Fibroblast of skin of abdomen (primary cell): ENCODE measurements at places on chromosomes 5 and 9.

- DNase-seq = no peak
Measured at GRCh38 chr5:117829646-117830045, 1158.7 kb downstream of the DTWD2 start.

DNA sequence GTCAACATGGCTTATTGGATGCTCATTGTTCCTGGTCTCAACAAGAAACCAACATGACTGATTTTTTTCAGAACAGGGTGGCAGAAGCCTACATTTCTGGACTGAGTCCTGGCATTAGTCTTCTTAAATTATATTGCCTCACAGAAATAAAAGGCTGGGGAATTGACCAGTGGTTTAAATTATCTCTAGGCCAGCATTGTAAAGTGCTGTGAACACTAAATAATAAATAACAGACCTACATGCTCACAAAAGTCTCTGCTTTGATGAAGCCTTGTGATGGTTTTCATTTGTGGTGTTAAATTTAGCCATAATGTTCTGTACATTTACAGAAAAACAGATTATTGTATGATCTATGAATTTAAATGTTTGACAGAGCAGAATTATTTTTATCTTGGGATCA is 44.7 kb upstream of the CD180 start:
- DNase-seq = no peak

GRCh38 chr9:110129425-110129824 is 78.5 kb downstream of the C9orf152 start:
- no peak for DNase-seq

DNA sequence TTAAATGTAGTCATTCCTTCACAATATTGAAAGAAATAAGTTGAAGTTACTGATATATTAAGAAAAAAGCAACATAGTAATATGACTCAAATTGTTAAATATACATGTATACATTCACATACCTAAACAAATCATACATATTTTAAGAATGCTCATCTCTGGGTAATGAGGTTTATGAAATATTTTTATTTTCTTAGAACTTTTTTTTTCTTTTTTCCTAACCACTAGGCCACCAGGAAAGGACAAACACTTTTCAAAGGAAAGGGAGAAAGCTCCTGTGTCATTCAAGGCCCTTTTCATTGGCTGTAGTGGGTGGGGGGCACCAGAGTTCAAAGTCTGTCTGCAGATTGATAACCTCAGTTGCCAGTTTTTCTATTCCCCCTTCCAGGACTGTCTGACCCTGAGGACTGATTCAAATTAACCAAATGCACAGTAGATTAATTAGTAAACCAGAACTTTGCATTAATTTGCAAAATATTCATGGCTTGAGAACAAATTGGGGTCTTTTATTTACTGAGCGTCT is 72.9 kb upstream of the NIPAL4 start:
- DNase-seq = no peak

- no peak for DNase-seq
Measured at GRCh38 chr5:113632996-113633395, 119.5 kb downstream of the YTHDC2 start.

DNA sequence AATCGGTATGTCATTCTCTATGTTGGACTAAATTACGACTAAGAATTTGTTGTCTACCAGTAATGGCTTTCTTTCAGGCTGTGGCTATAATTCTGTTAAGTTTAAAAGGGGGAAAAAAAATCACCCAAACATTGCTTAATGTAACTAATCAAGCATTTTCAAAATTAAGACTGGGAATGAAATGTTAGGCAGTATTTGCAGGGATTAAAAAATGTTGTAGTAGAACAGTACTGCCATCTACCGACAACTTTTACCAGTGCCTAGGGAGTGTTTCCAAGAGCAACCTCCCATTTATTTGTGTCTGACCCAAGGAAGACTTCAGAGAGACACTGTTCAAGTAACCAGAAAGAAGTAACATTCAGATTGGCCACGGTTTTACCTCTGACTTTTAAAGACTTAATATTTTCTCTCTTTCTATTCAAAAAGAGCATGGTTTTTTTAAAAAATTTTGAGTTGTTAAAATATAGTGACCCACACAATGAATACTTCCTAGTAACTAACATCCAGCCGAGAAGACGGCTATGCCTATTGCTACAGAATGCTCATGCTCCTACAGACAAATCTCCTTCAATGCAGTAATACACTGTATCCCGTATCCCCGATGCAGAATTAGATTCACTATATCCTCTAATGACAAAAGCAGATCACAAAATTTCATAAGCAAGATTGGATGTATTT is 92.4 kb downstream of the ARL15 start:
- DNase-seq = peak; percentile 76

DNA sequence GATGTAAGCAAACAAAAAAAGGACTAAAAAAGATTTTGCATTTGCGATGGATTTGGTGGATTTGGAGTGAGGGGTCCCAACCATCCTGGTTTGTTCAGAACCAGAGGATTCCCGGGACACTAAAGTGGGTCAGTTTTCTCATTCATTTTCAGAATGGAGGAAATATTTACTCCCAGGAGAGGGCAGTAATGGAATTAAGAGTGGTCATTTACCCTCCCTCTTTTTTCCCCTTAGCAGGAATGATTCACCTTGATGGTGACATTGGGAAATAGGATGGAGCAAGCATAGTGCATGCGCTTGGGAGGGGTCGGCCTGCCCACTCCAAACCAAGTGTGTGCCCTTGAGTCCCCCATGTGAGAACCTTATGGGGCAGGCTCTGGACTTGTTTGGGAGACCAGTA is 164.2 kb upstream of the PUM3 start:
- DNase-seq = no peak

- peak; percentile 14 for DNase-seq
Measured at GRCh38 chr5:121174351-121174750, 677.3 kb upstream of the FTMT start.

DNA sequence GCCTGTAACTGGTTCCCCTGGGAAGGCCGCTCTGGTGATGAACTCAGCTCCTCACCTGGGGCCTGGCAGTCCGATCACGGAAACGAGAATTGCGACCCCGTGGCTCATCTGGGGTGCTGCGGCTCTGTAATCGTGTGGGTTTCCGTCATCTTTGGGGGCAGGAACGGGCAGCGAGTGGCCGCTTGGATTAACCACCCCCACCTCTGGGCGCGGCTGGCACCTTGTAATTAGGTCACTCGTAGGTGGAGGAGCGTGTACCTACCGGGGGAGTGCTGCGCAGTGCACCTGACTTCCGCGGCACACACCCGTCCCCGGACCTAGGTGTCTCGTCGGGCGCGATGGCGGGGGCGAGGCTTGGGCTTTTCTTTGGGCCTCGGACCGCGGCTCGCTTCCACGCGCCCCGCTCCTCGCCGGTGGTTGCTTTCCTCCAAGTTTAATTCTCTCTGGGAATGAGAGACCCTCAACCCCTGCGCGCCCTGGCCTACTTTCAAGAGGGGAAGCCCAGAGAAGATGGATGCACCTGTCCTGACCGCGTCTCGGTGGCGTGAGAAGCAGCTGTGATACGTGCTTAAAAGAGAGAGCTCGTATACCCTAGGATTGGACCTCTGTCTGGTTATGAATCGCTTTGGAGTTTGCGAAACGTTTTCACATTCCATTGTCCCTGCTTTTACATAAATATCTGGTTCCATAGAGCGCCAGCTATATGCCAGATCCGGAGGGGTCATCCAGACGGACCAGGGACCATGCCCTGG is 744 bp upstream of the PPP2CA start:
- no peak for DNase-seq

DNA sequence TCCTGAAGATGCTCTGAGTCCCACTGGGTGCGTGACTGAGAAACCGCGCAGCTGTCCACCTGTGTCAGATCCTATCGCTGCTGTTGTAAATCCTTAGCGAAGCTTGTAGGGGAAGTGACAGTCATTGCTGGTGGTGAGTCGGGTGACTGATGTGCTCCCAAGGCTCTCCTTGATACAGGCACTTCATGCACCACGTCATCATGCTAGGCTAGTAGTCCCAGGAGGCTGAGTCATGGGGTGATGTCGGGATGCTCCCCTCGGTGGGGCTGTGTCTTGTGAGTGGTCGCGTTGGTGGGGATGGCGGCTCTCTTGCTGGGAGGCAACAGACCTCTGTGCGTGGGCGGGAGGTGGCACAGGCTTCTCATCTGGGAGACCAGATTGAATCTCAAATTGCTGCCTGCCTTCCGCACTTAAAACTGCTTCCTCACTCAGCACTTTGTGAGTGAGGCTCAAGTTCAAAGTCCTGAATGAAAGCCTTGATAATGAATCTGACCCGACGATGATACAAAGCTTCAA is 84.7 kb downstream of the CSNK1A1 start:
- peak; percentile 83 for DNase-seq

GRCh38 chr5:14211818-14212803 is 69.0 kb downstream of the TRIO start:
- no peak for DNase-seq

DNA sequence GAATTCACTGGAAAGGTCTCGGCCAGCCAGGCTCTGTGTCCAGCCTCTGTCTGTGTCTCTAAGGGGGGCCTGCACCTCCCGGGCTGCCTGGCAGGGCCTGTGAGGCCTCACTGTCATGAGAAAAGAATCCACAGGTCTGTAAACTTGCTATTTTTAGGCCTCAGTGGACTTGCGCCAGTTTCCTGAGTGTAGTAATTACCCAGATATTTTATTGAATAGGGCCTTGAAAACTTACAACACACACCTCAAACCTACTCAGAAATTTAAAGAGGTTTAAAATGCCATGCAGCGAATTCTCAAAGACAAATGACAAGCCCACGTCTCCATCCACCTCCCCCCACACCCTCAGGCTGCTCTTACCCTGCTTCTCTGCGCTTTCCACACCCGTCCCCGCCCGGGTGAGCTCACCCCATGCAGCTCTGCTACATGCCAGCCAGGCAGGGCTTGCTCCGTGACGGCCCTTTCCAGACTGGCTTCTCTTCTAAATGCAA is 8.8 kb upstream of the TENT4A start:
- peak; percentile 87 for DNase-seq

DNA sequence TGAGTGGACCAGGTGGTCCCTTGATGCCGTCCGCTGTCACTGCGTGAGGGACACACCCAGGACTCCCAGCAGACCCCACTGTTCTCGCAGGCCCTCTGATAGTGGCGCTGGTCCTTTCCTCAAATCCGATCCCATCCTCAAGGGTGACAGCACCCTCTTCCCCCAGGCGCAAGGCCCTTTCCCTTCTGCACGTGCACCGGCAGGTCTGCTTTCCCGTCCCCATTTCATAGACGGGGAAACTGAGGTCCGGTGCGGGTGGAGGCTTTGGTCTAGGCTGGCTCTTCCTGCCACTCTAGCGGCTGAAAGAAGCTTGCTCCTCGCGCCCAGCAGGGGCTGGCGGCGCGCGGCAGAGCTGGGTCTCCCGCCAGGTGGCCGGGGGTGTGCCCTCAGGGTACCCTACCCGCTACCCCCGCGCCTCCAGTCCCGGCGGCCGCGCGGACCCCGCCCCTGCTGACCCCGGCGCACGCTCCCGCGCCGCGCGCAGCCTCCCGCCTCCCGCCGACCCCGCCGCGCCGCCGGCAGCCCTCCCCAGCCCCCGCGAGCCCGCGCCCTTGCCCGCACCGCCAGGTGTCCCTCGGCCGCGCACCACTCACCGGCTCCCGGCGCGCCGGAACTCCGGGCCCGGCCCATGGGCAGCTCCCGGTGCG is 453 bp downstream of the RASGEF1C start:
- DNase-seq = no peak

DNA sequence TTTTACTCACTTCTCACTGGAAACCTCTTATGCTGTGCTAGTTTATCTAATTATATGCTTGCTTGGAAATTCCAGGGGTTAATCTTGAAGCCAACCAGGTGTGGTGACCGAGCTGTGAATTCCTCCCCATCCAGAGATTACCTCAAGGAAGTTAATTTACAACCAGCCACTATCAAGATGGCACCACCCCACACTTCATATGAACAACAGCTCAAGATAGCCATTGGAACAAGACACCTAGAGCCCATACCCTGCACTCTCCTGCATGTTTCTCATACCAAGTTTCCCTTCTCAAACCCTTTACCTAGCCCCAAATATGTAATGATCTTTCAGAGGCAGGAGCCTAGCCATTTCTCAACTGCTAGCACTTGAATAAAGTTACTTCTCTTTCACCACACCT is 2156.9 kb upstream of the C9orf72 start:
- DNase-seq = no peak

DNA sequence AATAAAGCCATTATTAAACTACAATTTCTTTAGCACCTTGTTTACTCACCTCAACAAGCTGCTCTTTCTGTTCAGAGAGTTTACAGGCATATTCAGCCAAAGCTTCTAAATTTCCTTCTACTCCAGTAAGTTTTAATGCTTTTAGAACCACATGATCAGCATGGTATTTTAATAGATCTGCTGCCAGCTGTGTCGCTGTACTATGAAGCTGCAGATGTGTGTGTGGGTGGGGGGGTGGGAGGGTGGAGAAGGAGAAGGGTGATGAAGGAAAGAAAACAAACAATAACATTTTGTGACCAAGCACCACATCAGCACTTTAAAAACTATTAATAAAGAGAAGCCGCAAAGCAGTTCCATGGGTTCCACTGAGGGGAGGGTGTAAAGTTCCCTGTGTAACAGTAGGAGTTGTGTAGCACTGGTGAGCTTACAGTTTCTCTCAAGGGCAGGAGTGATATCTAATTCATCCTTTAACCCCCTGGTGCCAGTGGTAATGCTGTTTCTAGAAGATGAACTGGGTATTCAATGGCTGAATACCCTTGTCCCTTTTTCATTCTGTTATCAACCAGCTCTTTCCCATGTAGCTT is 38.5 kb downstream of the ABITRAM start:
- no peak for DNase-seq

GRCh38 chr5:172482156-172483020 is 28.1 kb upstream of the SH3PXD2B start:
- DNase-seq = no peak

- no peak for DNase-seq
Measured at GRCh38 chr5:42277293-42277692, 145.9 kb upstream of the GHR start.

DNA sequence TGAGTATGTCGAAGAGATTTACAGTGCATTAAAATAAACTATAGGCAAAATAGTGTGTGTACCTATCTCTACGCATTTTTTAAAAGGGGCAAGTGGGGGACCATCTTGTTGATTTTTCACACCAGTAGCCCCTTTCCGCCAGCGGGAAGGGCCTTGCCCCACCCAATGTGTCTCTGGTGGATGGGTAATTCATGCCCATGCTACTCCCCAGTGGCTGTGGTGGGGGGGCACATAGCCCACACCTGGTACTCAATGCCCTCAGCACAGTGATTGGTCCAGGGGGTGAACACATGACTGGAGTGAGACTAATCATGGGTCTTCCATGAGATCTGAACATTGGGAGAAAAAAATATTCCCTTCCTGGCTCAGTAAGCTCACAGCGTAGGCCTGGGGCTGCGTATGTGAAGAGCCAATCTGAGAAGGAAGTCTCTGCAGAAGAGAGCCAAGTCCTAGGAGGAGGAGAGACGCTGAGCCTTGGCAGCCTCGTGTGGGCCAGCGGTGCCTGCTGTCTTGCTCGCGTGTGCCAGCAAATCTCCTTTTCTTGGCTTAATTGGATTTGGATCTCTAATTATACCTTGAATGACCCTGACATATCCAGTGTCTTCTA is 103.4 kb downstream of the ADAMTS2 start:
- DNase-seq = no peak

GRCh38 chr5:14727428-14727865 is 62.9 kb downstream of the OTULIN start:
- DNase-seq = peak; percentile 74

- peak; percentile 24 for DNase-seq
Measured at GRCh38 chr5:36536616-36537005, 69.8 kb upstream of the SLC1A3 start.
